ENCODE measurements at places on chromosomes 11 and 22. TPM values are rescaled to one million over a fixed set of nuclear protein-coding genes. Genes with fewer than 3 reads are reported as not detected.
A peak's percentile ranks its signal among the peaks of the same experiment; 100 is the strongest.

DNA sequence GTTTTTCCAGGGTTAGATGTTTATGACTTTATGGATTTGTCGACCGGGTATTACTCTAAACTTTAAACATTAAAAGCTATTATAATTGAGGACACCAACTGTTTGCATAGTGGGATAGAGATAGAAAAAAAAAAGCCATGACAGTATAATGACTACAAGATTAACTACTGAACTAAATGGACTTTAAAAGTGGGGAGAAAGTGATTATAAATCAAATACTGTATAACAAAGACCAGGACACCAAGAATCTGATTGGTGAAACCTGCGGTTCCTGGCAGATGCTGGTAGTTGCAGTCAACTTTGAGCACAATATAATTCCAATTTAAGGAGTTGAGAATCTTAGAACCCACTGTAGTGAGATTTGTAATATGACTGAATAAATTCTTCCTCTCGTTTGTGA, 2.5 kb downstream of the CRKL start:
- H3K4me3 ChIP-seq: peak overlapping the region; percentile 92
- H3K27ac ChIP-seq: no peak overlapping the region
- DNase-seq: no peak
- H3K4me1 ChIP-seq: no peaks in the 10 kb centered on the region
- no peaks in the 10 kb centered on the region for H3K27me3 ChIP-seq
- no peaks in the 10 kb centered on the region for H3K36me3 ChIP-seq

The SHISAL1 gene
- 35.9 TPM for total RNA-seq

DNA sequence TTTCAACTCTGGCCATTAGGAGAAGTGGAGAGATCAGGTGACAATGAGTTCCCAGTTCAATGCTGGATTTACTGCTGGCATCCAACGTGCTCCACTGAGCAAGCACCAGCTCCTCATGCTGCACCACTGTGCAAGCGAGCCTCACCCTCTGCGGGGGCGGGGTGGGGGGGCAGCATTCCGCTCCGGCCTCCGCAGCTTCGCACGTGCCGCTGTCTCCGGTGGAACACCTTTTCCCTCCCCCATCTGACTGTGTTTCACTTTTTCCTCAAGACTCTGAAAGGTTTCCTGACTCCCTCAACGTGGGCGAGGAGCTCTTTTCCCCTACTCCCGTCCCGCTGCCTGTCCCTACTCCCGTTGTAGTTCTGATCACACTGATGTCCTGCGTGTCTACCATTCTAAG, 835 bp upstream of the RHOD start:
- no peaks in the 10 kb centered on the region for H3K36me3 ChIP-seq
- peak overlapping the region; percentile 77 for H3K27ac ChIP-seq
- H3K4me3 ChIP-seq: peak overlapping the region; percentile 70
- no peaks in the 10 kb centered on the region for H3K4me1 ChIP-seq

The SORL1 gene
- 16.4 TPM for total RNA-seq

The DEFB131B gene
- total RNA-seq: not detected

DNA sequence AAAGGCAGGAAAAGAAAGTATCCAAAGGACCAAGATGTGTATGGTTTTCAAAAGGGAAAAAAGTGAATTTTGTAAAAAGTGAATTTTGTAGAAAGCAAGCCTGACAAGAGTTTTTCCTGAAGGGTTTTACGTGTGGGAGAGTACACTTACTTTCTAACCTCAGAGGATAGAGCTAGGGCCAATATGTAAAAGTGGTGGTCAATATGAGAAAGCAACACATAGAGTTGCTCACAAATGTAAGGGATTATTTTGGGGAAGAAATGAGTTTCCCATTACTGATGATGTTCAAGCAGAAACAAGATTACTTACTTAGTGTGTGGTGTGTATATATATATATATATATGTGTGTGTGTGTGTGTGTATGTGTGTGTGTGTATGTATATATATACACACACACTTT, 162.5 kb downstream of the SWAP70 start:
- no peak for DNase-seq
- H3K36me3 ChIP-seq: no peaks in the 10 kb centered on the region
- H3K27me3 ChIP-seq: no peaks in the 10 kb centered on the region

GRCh38 chr22:31436132-31436531, 36.7 kb downstream of the DRG1 start:
- H3K4me3 ChIP-seq: no peak overlapping the region
- no peak overlapping the region for H3K27ac ChIP-seq
- no peaks in the 10 kb centered on the region for H3K36me3 ChIP-seq
- no peaks in the 10 kb centered on the region for H3K27me3 ChIP-seq
- no peak for DNase-seq
- no peaks in the 10 kb centered on the region for H3K4me1 ChIP-seq

The CCDC81 gene
- total RNA-seq: 3.4 TPM

The CATSPER1 gene
- total RNA-seq: not detected

GRCh38 chr22:24566899-24567511, 11.2 kb downstream of the SNRPD3 start:
- no peak for DNase-seq
- no peaks in the 10 kb centered on the region for H3K36me3 ChIP-seq
- no peaks in the 10 kb centered on the region for H3K27me3 ChIP-seq
- no peak overlapping the region for H3K4me3 ChIP-seq
- H3K27ac ChIP-seq: no peak overlapping the region
- H3K4me1 ChIP-seq: no peaks in the 10 kb centered on the region

The KRTAP5-9 gene
- not detected for total RNA-seq

All from uterus (tissue), 4 donors.